Fibroblast of villous mesenchyme (primary cell): ENCODE measurements at places on chromosomes 16 and 17. TPM values are rescaled to one million over a fixed set of nuclear protein-coding genes. Genes with fewer than 3 reads are reported as not detected.

Gene NOL3
- 11.7 and 12.2 TPM in 2 replicates for total RNA-seq

Gene ZNF629
- 19.4 and 21.6 TPM in 2 replicates for total RNA-seq

DNA sequence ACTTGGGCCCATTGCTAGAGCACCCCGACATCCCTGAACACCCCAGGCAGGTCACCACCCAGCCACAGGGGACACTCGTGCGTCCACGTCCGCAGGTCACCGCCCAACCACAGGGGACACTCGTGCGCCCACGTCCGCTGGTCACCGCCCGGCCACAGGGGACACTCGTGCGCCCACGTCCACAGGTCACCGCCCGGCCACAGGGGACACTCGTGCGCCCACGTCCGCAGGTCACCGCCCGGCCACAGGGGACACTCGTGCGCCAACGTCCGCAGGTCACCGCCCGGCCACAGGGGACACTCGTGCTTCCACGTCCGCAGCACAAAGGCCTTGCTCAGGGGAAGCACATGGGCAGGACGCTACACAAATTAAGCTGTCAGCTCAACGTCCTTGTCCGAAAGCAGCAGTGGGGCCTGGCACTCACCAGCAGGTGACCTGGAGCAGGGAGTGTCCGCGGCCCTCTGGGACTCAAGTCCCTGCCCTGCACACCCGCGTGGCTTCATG, 17.7 kb downstream of the GALNS start:
- no peak for DNase-seq

DNA sequence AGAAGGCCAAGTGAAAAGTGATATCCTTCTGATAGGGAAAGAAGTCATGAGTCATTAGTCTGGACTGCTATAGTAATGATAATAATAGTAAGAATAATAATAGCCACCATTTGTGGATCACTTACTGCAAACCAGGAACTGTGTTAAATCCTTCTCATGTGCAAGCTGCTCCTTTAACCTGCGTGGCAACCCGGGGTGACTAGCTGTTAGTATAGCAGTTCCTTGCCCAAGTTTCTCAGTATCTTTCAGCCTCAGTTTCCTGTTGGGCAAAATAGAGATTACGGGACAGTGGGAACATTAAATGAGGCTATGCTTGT, 129.5 kb downstream of the CDH13 start:
- no peak for DNase-seq

DNA sequence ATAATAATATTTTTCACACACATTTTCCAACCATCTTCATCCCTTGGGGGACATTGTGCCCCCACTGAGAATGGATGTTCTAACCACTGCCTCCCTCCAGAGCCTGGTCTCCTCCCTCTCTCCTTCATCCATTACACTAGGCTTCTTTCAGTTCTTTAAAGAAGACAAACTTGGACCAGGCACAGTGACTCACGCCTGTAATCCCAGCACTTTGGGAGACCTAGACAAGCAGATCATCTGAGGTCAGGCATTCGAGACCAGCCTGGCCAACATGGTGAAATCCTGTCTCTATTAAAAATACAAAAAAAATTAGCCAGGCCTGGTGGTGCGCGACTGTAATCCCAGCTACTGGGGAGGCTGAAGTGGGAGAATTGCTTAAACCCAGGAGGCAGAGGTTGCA, 6.5 kb downstream of the ALOX15 start:
- peak; percentile 53 for DNase-seq

DNA sequence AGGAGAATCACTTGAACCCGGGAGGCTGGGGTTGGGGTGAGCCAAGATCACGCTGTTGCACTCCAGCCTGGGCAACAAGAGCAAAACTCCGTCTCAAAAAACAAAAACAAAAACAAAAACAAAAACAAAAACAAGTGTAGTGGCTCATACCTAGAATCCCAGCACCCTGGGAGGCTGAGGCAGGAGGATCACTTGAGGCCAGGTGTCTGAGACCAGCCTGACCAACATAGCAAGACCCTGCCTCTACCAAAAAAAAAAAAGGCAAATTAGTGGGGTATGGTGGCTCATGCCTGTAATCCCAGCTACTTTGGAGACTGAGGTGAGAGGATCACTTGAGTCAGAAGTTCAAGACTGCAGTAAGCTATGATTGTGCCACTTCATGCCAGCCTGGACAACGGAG, 26.4 kb upstream of the HAPSTR1 start:
- no peak for DNase-seq

DNA sequence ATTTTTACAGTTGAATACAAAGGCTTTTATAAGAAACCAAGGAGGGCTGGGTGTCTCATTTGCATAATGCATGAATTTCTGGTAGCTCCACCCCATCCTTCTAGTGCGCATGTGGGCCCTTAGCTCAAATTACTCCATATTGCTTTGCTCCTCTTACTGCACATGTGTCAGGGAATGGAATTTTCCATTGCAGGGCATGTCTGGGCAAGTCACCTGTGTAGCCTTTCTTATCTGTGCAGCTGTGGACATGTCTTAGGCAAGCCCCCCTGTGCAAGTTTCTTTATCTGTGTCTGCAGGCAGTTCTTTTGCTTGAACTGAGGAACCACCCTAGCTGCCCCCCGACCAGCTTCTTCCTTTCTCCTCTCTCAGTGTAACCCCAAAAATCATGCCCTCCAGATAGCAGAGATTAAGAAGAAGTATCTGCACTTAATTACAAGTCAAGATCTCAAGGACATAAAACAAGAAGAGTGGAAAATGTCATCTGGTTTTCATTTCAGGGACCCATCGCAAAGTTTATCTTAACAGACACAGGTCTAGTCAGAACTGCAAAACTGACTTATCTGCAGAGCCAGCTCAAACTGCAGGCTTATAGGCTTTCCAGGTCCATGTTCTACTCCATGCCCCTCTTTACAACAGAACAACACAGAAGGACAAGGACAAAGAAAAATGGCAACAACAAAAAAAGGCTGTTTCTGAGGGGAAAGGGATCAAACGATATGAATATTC, 137.9 kb upstream of the HS3ST4 start:
- peak; percentile 11 for DNase-seq
